ENCODE measurements at places on chromosomes 3 and 15.

- no peak for DNase-seq
Measured at GRCh38 chr15:48641416-48641815, 4.1 kb downstream of the FBN1 start.

DNA sequence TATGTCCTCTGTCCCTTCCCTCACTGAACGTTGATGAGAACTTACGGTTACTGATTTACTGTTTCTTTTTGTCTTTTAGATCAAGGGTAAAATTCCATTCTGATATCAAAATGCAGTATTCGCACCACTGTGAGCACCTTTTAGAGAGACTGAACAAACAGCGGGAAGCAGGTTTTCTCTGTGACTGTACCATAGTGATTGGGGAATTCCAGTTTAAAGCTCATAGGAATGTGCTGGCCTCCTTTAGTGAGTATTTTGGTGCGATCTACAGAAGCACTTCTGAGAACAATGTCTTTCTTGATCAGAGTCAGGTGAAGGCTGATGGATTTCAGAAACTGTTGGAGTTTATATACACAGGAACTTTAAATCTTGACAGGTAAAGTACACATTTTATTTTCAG, 990 bp downstream of the MYNN start:
- DNase-seq, result no peak

DNA sequence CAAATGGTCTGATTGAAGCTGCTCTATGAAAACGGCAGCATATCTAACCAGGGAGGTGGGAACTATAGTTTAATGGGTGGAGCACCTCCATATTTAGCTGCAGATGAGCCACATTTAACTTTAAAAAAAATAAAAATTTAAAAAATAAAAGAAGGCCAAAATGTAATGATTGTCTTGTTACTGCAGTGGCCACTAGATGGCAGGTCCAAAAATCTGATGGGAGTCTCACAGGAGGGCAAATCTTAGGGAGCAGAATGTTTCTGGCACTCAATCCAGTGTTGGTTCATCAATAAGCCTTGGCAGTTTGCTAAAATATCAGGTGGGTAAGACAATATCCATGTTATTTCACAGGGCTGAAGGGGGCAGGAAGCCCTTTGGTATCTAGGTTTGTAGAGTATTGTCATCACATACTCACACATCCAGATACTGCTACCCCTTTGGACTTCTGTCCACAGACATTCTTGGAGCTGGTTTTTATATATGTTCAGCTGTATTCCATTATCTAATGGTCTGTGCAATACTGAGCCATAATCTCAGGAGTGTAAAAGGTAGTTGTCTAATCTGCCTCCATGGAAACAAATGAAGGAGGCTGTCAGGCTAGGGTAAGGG, 233.3 kb downstream of the TIGIT start:
- no peak for DNase-seq

DNA sequence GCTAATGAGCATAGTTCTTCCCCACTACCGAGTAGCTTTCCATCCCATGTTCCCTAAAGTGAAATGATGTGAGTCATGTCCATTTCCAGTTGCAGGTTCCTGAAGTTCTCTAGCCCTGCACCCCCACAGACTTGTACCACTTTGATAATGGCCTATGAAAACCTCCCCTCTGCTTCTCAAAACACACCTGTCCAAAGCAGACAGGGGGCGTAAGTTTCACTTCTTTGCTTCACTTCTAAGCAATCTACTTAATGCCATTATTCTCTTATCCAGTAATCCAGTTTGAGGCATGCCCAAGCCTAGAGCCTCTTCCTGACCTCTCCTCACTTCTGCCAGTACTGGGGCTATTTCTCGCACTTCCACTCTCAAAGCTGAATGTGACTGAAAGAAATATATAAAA, 305.1 kb downstream of the IGSF11 start:
- no peak for DNase-seq

DNA sequence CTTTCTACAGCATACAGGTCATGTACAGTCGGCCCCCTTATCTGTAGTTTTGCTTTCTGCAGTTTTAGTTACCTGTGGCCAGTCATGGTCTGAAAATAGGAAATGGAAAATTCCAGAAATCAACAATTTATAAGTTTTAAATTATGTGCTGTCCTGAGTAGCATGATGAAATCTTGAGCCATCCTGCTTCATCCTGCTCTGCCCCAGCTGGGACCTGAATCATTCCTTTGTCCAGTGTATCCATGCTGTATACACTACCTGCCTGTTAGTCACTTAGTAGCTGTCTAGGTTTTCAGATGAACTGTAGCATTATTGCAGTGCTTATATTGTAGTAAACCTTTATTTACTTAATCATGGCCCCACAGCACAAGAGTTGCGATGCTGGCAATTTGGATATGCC, 44.8 kb downstream of the AP4E1 start:
- DNase-seq, result no peak

DNA sequence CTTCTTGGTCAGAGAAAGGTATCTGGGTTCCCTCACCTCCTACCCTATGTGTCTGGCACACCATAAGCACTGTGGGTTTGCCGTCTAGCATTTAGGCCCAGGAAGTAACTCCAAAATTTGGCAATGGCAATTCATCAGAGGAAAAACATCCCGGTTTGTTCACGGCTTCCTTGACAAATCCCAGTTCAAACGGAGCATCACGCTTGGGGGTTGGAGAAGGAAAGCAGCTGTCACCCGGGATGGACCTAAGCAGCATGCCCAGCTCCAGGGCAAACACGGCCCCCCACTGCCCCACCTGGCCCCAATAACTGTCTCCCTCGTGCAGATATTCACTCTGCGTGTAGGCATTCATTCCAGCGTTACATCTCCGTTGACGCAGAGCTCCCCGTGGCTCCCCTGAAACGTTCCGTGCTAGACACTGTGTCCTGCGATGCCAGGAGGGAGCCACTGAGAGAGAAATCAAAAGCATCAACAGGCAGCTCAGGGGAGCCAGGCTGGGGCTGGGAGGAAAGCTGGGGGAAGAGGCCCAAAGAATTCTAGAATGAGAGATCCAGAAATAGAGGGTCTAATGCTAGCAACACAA, 41.4 kb downstream of the NTRK3 start:
- no peak for DNase-seq

- DNase-seq, result no peak
Measured at GRCh38 chr3:128681369-128681829, 30.8 kb upstream of the RPN1 start.

DNA sequence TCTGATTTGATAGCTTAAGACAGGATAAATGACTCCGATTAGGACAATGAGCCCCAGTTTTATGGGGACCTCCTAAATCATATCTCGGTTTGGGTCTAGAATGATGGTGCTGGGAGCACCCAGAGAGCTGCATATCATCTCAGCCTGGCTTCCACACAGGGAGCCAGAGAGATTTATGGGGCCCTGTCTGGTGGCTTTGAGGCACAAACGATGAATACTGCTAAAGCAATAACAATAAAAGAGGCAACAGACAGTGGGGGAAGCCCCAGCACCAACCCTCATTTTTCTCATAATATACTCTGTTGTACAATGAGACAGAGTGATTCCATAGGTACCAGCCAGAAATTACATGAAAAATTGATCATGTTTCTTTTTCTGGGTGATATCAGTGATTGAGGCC, 889.0 kb upstream of the CFAP20DC start:
- DNase-seq, result no peak

GRCh38 chr3:71504250-71505036, 79.1 kb downstream of the FOXP1 start:
- DNase-seq, result no peak

GRCh38 chr15:25787381-25787780, 75.7 kb downstream of the ATP10A start:
- DNase-seq, result no peak

DNA sequence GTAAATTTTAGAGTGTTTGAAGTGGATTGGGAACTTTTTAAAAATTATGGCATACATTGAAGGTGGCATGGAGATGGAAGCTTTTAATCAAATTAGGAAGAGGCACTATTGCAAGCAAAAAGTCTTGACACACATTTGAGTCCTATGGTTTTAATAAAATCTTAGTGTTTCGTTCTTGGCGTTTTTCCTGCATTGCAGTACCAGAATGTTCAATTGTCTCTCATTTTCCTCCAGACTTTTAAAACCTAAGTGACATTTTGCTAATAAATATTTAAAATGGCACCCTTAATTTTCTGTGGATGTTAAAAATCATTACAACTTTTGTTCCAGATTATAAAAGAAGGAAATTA, 2.2 kb downstream of the TGFBR2 start:
- DNase-seq, result no peak

- no peak for DNase-seq
Measured at GRCh38 chr3:147390589-147391569, 15.5 kb downstream of the ZIC4 start.

- peak; percentile 13 for DNase-seq
Measured at GRCh38 chr3:42732196-42732828, 29.7 kb upstream of the HHATL start.

- no peak for DNase-seq
Measured at GRCh38 chr15:67458331-67459029, 62.5 kb upstream of the C15orf61 start.

DNA sequence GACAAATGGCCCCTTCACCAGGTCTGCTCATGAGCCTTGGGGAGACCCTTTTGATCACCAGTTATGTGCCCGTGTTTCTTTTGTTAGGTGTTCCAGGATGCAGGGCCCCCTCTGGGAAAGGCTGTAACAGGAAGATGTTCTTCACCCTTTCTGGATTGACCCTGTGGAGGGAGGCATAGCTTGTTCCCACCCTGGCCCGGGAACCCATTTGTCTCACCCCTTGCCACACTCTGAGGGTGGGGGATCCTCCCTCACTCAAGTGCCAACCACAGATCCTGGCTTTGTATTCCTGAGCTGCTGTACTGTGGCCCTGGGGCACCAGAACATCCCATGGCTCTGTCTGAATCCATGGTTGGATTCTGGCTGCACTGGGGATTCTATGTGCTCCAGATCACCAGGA, 18.9 kb downstream of the IL16 start:
- no peak for DNase-seq

Data from CD8-positive, alpha-beta T cell (primary cell).